ENCODE measurements at places on chromosomes 7 and 10. TPM values are rescaled to one million over a fixed set of nuclear protein-coding genes. Genes with fewer than 3 reads are reported as not detected.

FKBP6 gene
- total RNA-seq: not detected

ZNF786 gene
- 6.4 TPM for total RNA-seq

ATG9B gene
- total RNA-seq: 0.60 TPM

PAPSS2 gene
- 20.7 TPM for total RNA-seq

RNF148 gene
- total RNA-seq: not detected

LGI1 gene
- not detected for total RNA-seq

Data from A549 treated with CORT108297 at 1 μM for 4 hours (cell line).